SW480 (cell line): ENCODE measurements at places on chromosomes 16 and 17.

GRCh38 chr16:11224096-11224893, 31.7 kb downstream of the SOCS1 start:
- peak; percentile 20 for DNase-seq

DNA sequence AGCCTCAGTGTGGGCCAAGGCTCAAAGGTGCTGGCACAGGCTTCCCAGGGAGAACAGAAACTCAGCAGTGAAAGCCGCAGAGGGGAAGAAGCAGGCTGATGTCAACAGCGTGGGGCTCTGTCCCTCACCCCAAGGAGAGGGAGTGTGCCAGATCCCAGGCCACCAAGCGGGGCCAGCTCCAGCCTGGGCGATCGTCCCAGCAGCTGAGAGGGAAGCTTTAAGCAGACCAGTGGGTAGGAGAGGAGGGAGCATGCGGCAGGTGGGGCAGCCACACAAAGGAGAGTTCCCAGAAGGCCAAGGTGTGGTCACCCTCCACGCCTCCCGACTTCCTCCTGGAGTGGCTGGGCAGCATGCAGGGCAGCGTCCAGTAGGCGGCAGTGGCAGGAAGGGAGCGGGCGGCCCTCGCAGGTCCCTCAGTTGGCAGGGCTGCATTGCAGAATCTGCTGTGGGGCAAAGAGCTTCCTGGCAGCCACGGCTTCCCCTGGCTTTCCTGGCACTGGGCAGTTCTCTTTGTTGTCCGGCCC, 6.0 kb downstream of the SYNGR2 start:
- DNase-seq: peak; percentile 80

DNA sequence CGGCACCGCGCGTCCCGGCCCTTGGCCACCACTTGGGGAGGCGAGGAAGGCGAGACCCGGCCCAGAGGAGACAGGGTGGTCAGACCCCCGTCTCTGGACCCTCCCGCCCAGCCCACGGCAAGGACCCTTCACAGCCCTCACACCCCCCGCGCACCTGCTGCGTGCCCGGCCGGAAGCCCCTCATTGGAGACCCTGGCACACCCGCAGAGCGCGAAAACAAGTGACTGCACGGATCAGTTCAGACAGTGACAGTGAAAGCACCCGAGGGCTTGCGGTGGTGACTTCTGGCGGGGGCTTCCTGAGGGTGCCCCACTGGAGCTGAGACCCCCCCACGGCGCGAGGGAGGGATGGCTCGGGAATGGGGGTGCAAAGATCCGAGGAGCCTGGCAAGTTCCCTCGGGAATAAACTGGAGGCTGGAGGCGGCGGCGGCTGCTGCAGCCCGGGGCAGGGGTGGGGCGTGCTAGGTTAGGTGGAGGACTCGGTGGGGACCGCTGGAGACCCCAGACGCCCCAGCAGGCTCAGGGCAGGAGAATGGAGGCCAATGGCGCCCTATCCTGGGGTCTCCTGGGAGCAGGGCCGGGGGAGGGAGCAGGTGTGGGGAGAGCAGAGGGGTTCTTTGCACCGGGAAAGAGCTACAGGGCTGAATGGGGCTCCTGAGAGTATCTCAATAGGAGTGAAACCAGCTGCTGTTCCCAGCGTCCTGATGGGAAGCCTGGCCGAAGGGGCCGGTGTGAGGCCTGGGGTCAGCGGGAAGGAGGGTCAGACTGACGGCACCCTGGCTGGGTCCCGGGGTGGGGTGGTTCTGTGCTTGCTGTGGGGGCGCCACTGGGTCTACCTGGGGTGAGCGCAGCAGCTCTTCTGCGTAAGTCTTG, 824 bp upstream of the FBXL16 start:
- DNase-seq: no peak

- DNase-seq: peak; percentile 42
Measured at GRCh38 chr16:26569793-26570192, 496.9 kb upstream of the C16orf82 start.

DNA sequence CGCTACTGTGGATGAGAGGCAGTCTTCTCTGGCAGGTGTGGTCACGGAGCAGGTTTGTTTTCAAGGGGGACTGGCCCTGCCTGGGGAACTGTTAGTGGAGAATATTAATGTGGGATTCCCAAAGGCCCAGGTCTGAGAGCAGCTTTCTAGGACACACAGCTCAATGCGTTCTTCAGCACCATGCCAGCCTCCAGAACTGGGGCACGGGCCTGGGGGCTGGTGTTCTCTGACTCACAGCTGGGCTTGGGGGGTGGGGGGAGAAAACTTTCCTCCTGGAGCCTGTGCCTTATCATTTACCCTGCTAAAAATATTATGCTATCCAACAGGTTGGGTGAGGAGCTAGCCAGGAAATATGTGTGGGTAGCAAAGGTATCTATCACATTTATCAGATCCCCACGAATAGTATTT, 13.5 kb upstream of the LHX1 start:
- no peak for DNase-seq

GRCh38 chr16:55809851-55810250, 23.0 kb downstream of the CES1 start:
- no peak for DNase-seq

DNA sequence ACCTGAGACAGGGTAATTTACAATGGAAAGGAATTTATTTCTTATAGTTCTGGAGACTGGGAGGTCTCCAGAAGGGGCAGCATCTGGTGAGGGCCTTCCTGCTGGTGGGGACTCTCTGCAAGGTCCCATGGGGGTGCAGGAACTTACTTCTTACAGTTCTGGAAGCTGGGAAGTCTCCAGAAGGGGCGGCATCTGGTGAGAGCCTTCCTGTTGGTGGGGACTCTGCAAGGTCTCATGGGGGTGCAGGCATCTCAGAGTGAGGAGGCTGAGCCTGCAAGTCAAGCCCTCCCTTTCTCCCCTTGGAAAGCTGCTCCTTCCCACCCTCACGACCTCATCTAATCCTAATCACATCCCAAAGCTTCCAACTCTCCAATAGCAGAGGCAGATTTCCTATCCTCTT, 157.4 kb downstream of the FOXL1 start:
- DNase-seq: no peak

GRCh38 chr17:49508061-49508865, 13.2 kb downstream of the NGFR start:
- DNase-seq: peak; percentile 42

DNA sequence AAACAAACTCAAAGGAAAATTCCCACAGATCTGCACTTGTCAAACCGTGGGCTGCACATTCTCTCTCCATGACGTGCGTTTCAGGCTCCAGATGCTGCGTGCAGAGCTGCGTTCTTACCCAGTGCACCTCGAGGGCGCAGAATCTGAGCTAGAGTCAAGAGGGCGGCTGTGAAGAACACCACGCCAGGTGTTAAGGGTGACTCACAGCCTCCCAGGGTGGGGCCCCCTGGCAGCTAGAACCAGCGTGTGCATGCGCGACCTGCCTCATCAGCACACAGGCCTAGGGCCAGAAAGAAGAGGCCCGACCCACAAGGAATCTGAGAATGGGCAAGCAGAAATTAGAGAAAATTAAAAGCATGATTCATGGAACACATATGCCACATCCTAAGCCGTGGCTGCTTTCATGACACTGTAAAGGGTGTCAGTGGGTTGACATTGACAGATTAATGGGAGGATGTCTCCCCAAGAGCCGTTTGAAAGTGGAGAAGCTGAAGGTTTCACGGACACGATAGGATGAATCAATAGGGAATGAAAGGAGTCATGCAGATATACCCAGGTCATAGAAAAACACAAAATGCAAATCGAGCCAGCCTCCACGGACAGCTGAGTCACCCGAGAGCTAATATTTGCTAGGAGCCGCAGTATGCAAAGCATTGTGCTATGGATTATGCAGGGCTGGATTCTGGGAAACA, 29.0 kb downstream of the MARCHF10 start:
- DNase-seq: peak; percentile 95

DNA sequence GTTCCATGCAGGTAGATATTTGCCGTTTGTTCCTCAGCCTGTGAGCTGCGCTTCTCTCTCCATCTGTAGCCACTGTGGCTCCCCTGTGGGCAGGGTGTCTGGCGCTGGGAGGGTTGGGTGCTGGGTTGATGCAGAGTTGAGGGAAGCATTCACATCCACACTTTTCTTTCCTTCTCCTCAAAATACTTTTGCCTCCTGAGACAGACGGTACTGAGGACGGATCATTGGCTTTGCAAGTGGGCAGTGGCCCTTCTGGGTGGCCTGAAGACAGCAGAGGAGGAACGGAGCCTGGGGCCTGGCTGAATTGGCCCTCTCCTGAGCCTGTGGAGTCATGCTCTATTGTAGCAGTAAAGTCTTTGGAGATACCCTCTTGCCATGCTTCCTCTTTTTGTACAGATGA, 43.0 kb downstream of the NKD1 start:
- DNase-seq: no peak

- DNase-seq: no peak
Measured at GRCh38 chr16:24071666-24072360, 184.3 kb upstream of the CACNG3 start.
